ENCODE measurements at places on chromosomes 1 and 21.
A peak's percentile ranks its signal among the peaks of the same experiment; 100 is the strongest.

DNA sequence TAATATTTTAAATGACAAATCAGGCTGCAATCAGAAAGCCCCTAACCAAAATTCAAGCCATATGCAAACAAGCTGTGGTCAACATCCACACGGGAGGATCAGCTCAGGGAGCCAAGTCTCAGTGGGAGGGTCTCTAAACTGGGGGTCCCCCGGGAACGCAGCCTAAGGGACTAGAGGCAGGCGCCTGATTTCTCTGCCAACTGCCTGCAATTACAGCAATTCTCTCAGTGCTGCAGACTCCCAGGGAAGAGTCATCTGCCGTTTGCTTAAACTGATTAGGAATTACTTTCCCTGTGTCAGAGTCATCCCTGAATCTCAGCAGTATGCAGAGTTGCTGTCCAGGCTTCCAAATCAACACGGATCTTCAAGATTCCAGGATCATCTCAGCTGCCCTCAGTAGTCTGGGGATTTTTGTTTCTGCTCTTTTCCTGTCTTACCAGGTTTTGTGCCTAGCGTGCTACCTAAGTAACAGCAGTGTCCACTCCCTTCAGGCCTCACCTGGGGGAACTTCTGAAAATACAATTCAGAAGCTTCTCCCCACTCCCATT, 247.8 kb downstream of the RRAGC start:
- DNase-seq, result no peak

GRCh38 chr1:19800076-19800804, 524 bp upstream of the TMCO4 start:
- DNase-seq, result peak; percentile 49

- DNase-seq, result no peak
These were observed 26.4 kb downstream of the ELF3 start for GRCh38 chr1:202036595-202037387.

DNA sequence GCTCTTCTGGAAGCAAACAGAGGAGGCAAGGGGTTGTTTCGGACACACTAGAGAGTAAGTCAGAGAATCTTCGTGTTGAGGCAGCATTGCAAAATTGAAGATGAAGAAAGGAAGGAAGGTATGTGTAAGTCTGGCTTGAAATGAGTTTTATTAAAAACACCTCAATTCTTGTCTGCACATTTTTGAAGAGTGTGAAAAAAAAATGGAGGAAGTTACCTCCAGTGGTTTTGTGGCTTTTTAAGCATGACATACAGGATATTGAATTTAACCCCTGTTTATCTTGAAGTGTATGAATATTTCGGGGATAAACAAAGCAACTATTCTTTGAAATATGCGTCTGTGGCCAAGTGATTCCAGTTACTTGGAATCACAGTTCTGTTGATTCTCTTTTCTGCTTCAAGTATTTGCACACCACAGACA, 203.2 kb upstream of the SGIP1 start:
- DNase-seq, result no peak

DNA sequence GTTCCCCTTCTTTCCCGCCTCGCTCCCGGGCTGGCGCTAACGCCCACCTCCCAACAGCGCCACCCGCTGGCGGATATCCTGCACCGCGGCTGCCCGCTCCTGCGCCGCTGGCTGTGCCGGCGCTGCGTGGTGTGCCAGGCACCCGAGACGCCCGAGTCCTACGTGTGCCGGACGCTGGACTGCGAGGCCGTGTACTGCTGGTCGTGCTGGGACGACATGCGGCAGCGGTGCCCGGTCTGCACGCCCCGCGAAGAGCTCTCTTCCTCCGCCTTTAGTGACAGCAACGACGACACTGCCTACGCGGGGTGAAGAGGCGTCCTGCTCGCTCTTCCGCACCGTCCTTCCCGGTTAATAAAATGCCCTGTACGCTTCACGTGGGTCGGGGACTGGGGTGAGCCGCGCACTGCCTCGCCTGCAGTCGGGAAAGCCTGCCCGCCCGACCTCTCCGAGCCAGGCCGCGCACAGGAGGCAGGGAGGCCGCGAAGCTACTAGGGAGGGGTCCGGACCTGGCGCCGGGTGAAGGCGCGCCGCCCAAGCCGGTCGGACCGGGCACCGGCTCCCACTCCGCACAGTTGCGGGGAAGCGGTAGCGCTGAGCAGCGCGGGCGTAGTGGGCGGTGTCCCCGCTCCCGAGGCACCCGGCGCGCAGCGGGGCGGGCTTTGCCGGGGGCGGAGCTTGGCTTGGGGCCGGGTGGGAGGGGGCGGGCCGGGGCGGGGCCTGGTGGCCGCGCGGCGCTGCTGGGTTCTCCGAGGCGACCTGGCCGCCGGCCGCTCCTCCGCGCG, at the start of gene ADAM15:
ADAM15 (plus strand) TSS at position 757 of the 782 bp plus-strand sequence. CDS start 71 bp downstream, outside the sequence.
- DNase-seq, result peak; percentile 83

GRCh38 chr1:54884135-54884586, 2.8 kb downstream of the DHCR24 start:
- no peak for DNase-seq

DNA sequence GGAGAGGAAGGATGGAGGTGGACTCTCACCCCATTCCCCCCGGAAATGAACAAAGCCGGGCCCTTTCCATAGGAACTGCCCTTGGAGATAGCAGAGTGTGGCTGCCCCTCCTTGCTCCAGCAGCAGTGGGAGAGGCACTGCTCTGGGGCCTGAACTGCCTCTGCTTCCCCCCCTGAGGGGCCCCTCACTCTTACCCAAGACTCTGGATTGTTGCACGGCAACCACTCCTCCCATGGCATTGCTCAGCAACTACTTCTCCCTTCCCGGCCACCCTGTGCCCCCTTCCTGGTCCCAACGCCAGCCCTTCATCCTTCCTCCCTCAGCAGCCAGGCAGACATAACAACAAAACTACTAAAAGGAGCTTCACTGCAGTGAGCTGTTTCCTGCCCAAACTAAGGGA, 3.0 kb upstream of the ACKR1 start:
- no peak for DNase-seq

GRCh38 chr1:199010933-199011332, 372.1 kb downstream of the PTPRC start:
- DNase-seq, result no peak

GRCh38 chr1:219405531-219406331, 207.2 kb downstream of the ZC3H11B start:
- peak; percentile 16 for DNase-seq

DNA sequence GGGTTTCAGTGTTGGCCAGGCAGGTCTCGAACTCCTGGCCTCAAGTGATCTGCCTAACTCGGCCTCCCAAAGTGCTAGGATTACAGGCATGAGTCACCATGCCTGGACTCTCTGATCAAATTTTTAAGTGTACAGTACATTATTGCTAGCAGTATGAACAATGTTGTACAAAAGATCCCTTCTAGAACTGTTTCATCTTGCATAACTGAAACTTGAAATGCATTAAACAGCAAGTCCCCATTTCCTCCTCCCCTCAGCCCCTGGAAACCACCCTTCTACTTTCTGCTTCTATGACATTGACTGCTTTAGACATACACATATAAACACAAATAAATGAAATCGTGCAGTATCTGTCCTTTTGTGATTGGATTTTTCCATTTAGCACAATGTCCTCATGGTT, 463.4 kb downstream of the PTPRC start:
- DNase-seq, result no peak
